ENCODE measurements at places on chromosomes 6 and 20. TPM values are rescaled to one million over a fixed set of nuclear protein-coding genes. Genes with fewer than 3 reads are reported as not detected.

DNA sequence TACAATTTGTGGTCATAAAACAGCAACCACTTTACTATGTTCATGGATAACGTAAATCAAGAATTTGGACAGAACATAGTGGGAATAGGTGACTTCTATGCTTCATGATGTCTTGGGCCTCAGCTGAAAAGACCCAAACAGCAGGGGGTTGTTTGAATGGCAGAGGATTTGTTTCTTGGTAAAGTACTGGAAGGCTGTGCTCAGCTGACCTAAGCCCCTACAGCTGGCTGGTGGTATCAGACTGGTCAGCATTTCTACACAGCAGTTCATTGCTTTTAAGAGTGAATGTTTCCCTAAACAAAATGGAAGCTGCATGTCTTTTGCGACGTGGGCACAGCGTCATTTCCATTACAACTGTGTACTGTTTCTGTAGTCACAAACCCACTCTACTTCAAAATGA lies 148.5 kb upstream of the DEFB112 start:
- DNase-seq: no peak
- no peaks in the 10 kb centered on the region for H3K36me3 ChIP-seq
- H3K27me3 ChIP-seq: no peaks in the 10 kb centered on the region

DNA sequence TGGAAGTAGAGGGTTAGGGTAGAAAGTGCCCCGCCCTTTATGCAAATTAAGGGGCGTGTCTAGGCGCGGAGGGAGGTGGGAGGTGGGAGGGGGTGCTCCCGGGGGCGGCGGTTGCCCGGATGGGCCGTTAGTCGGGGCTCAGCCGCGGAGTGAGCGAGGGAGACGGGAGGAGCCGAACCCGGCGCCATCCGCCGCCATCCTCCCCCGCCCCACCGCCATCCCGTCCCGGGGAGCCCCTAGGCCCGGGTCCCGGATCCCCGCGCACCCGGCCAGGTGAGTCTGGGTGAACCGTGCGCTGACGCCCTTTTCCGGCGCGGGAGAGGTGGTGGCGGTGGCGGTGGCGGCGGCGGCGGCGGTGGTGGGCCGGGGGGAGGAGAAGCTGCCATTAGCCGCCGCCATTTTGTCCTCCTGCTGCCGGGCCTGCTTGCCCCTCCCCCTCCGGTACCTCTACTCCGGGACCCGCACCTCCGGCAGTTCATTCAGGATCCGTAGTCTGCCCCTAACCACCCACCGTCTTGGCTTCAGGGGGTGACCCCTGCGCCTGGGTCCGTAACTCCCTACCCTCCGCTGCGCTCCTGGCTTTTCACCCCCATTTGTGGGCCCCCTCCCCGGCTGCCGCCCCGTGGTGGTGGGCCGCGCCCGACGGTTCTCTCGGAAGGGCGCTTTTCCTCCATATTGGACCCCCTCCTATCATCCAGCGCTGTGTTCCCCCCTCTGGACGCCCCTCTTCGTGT lies at the start of gene PRRC2A:
PRRC2A (plus strand) TSS at position 130 of the 734 bp plus-strand sequence. CDS start 2,075 bp downstream, outside the sequence.
- no peak for DNase-seq
- H3K4me1 ChIP-seq: peaks cover 32% of the 10 kb centered on the region
- H3K27ac ChIP-seq: peak within 1 kb of the TSS; percentile 94
- H3K27me3 ChIP-seq: no peaks in the 10 kb centered on the region
- H3K36me3 ChIP-seq: peaks cover 51% of the 10 kb centered on the region

- H3K36me3 ChIP-seq: no peaks in the 10 kb centered on the region
- H3K4me3 ChIP-seq: no peak overlapping the region
- H3K27ac ChIP-seq: no peak overlapping the region
- peaks cover 4% of the 10 kb centered on the region for H3K4me1 ChIP-seq
- H3K27me3 ChIP-seq: peaks cover 7% of the 10 kb centered on the region
- DNase-seq: no peak
Measured at GRCh38 chr20:62589720-62590119, 52.6 kb upstream of the SLCO4A1 start.

GRCh38 chr6:13511913-13512717 lies 24.7 kb upstream of the GFOD1 start:
- no peak overlapping the region for H3K27ac ChIP-seq
- no peaks in the 10 kb centered on the region for H3K36me3 ChIP-seq
- no peak for DNase-seq
- no peak overlapping the region for H3K4me3 ChIP-seq

- H3K4me3 ChIP-seq: no peak overlapping the region
- no peaks in the 10 kb centered on the region for H3K27me3 ChIP-seq
- DNase-seq: no peak
- H3K36me3 ChIP-seq: no peaks in the 10 kb centered on the region
Measured at GRCh38 chr6:166678426-166678825, 51.4 kb upstream of the RPS6KA2 start.

GRCh38 chr20:60255866-60256265 lies 297.6 kb downstream of the CDH26 start:
- no peak for DNase-seq
- H3K4me3 ChIP-seq: no peak overlapping the region
- H3K4me1 ChIP-seq: no peaks in the 10 kb centered on the region

DNA sequence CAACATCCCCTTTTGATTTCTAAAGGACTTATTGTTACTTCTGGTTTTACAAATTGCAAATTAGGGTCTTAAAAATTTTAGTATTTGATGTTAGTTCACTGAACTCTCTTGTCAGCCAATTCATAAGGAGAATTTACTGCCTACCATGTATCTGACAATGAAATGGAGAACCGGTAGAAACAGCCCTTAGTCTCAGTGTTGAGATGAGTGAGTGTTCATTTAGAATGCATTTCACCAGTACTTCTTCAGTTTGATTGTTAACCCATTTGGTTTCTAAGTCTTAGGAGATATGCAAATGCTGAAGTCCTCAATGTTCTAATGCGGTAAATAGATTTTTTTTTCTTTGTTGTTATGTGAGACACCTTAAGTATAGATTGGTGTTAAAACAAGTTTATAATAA lies 616.3 kb upstream of the FLRT3 start:
- no peaks in the 10 kb centered on the region for H3K36me3 ChIP-seq
- H3K4me1 ChIP-seq: no peaks in the 10 kb centered on the region
- H3K27me3 ChIP-seq: no peaks in the 10 kb centered on the region
- no peak for DNase-seq
- H3K27ac ChIP-seq: no peak overlapping the region

- H3K36me3 ChIP-seq: no peaks in the 10 kb centered on the region
- no peaks in the 10 kb centered on the region for H3K4me1 ChIP-seq
- no peak overlapping the region for H3K27ac ChIP-seq
Measured at GRCh38 chr20:46799781-46800408, 90.4 kb downstream of the SLC2A10 start.

DNA sequence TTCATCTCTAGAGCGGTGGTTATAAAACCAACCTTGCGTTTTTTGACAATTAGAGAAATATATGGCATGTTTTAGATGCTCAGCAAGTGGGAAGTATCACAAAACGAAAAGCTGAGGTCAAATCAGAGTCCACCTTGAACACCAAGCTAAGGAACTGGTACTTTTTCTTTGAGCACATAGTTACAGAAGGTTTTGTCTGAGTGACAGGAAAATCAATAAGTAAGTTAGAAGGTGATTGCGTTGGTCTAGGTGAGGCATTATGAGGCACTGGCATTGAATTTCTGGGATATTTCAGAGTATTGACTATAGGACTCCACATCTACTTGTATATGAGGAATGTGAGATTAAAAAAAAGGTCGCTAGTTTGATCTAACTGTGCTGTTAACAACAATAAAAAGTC lies 597 bp upstream of the HINT3 start:
- H3K4me1 ChIP-seq: peaks cover 6% of the 10 kb centered on the region
- H3K27me3 ChIP-seq: peaks cover 1% of the 10 kb centered on the region
- DNase-seq: no peak
- no peaks in the 10 kb centered on the region for H3K36me3 ChIP-seq

The STK4 gene
- total RNA-seq: 147 TPM

GRCh38 chr6:111114087-111114443 lies 26.8 kb downstream of the SLC16A10 start:
- no peaks in the 10 kb centered on the region for H3K36me3 ChIP-seq
- H3K4me1 ChIP-seq: peaks cover 12% of the 10 kb centered on the region
- H3K4me3 ChIP-seq: no peak overlapping the region

- H3K27me3 ChIP-seq: no peaks in the 10 kb centered on the region
- peaks cover 7% of the 10 kb centered on the region for H3K4me1 ChIP-seq
- H3K4me3 ChIP-seq: no peak overlapping the region
- H3K27ac ChIP-seq: no peak overlapping the region
- no peaks in the 10 kb centered on the region for H3K36me3 ChIP-seq
Measured at GRCh38 chr6:130771741-130772140, 55.5 kb upstream of the SMLR1 start.

GRCh38 chr6:85685713-85686112 lies 43.0 kb upstream of the SYNCRIP start:
- H3K27ac ChIP-seq: no peak overlapping the region
- H3K4me1 ChIP-seq: peaks cover 4% of the 10 kb centered on the region
- no peak overlapping the region for H3K4me3 ChIP-seq
- peaks cover 9% of the 10 kb centered on the region for H3K36me3 ChIP-seq

The CGA gene
- total RNA-seq: 0.59 TPM

DNA sequence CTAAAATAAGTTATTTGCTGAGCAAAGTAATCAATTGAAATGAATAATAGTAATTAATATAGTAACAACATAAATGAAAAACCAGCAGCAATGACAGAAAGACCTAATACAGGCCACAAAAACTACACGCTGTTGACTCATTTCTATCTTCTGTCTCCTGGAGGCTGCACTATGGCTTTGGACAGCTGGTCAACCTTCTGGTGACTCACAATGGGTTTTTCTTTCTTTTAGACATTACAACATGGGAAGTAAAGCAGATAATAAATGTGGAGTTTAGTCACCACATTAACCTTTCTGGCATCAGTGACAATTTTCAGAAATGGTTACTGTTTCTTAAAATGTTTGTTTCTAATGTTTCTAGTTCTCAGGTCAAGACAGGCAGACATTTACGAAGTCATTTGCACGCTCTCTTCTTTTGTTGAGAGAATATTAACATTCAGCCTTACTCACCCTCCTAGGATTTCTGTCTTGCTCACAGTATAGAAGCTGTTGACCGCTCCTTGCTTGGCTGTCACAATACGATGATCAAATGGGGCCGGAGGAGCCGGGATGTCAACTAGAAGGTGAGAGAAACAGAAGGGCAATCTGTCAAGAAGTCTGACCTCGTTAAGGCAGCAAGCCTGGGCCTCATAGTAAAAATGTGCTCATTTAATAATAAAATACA lies 62.2 kb downstream of the MYLK4 start:
- H3K4me1 ChIP-seq: no peaks in the 10 kb centered on the region
- no peak overlapping the region for H3K27ac ChIP-seq
- H3K36me3 ChIP-seq: no peaks in the 10 kb centered on the region
- H3K4me3 ChIP-seq: no peak overlapping the region

The UQCC2 gene
- total RNA-seq: 136 TPM

GRCh38 chr6:131854803-131855202 lies 47.0 kb downstream of the ENPP1 start:
- DNase-seq: no peak
- H3K36me3 ChIP-seq: peaks cover 19% of the 10 kb centered on the region
- H3K4me1 ChIP-seq: peaks cover 2% of the 10 kb centered on the region
- no peaks in the 10 kb centered on the region for H3K27me3 ChIP-seq

The SIRPG gene
- 28.7 TPM for total RNA-seq

The SLC22A16 gene
- total RNA-seq: not detected
